CD4-positive, CD25-positive, alpha-beta regulatory T cell (primary cell): ENCODE measurements at places on chromosomes 5 and 9.
A peak's percentile ranks its signal among the peaks of the same experiment; 100 is the strongest.

DNA sequence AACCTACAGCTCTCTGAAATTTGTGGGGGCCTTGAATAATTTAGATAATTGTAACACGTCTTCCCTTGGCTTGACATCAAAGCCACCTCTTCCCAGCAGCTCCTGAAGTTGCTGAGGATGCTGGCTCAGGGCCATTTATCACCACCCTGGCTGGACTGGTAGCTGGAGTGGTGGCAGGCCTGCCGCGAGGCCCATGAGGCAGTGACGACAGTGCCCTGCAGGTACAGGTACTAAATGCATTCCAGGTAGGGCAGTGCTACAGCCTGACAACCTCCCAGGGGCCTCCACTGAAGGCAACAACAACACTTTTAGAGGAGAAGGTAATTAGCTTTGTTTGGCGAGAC is 270.2 kb upstream of the KLF4 start:
- H3K36me3 ChIP-seq, result no peaks in the 10 kb centered on the region
- H3K27ac ChIP-seq, result no peak overlapping the region
- H3K4me3 ChIP-seq, result no peak overlapping the region
- no peaks in the 10 kb centered on the region for H3K4me1 ChIP-seq
- no peaks in the 10 kb centered on the region for H3K27me3 ChIP-seq

DNA sequence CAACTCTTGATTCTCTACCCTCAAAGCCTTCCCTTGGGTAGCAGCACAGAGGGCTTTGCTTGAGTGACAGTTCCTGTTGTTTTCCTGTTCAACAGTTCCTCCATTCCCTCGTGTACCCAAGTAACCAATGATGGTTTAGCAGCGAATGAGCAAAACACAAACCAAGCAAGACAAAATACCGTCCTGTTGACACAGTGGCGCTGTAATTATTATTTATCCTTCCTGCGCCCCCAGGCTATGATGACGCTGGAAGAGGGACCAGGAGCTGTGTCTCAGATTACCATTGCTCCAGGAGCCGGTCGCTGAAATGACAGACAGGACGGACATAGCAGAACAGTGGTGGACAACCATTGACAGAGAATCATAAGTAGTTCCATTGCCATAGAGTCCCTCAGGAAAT is 154.8 kb downstream of the GADD45G start:
- no peak overlapping the region for H3K27ac ChIP-seq
- H3K27me3 ChIP-seq, result no peaks in the 10 kb centered on the region
- no peak for DNase-seq
- H3K36me3 ChIP-seq, result no peaks in the 10 kb centered on the region
- no peak overlapping the region for H3K4me3 ChIP-seq

DNA sequence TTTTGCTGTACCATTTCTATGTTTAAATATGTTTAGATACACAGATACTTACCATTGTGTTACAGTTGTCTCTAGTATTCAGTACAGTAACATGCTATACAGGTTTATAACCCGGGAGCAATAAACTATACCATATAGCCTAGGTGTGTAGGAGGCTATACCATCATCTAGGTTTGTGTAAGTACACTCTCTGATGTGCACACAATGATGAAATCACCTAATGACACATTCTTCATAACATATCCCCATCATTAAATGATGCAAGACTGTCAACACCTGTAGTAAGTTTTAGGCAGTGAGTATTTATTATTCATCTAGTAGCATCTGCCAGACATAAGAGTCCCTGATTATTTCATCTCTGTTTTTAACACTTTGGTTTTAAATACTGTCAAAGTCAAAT is 7.3 kb upstream of the DHFR start:
- no peaks in the 10 kb centered on the region for H3K27me3 ChIP-seq
- no peak for DNase-seq
- H3K4me3 ChIP-seq, result no peak overlapping the region
- no peaks in the 10 kb centered on the region for H3K4me1 ChIP-seq
- peaks cover 59% of the 10 kb centered on the region for H3K36me3 ChIP-seq

DNA sequence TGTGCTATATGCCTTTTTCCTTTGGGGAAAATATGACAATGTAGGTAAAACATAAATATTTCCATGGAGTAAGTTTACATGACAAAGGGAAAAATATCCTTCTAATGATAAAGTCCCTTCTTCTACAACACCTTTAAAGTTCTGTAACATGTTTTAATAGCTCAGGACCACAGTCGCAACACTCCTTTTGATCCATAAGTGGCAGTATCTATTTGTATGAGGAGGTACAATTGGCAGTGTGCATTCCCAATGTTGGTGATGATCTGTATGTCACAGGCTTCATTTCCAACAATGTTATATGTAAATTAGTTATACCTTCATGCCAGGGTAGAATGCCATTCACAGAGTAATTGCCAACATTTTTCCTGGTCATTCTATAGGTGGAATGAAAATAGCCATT is 127.1 kb upstream of the CCNH start:
- H3K36me3 ChIP-seq, result no peaks in the 10 kb centered on the region
- no peaks in the 10 kb centered on the region for H3K27me3 ChIP-seq
- no peak overlapping the region for H3K27ac ChIP-seq
- no peak for DNase-seq
- no peak overlapping the region for H3K4me3 ChIP-seq

DNA sequence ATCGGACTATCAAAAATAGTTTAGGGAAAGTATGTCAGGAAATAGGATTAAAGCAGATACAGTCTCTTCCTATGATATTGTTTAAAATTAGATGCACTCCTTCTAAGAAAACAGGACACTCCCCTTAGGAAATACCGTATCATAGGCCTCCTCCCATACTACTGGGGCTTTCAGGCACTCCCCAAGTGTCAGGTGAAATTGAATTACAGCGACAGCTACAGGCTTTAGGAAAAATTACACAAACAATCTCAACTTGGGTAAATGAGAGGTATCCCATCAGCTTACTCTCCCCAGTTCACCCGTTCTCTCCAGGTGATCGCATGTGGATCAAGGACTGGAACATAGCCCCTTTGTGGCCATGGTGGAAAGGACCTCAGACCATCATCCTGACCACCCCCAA is 110.4 kb upstream of the EPB41L4A start:
- H3K27ac ChIP-seq, result no peak overlapping the region
- no peaks in the 10 kb centered on the region for H3K27me3 ChIP-seq
- DNase-seq, result no peak
- H3K36me3 ChIP-seq, result no peaks in the 10 kb centered on the region
- no peaks in the 10 kb centered on the region for H3K4me1 ChIP-seq

DNA sequence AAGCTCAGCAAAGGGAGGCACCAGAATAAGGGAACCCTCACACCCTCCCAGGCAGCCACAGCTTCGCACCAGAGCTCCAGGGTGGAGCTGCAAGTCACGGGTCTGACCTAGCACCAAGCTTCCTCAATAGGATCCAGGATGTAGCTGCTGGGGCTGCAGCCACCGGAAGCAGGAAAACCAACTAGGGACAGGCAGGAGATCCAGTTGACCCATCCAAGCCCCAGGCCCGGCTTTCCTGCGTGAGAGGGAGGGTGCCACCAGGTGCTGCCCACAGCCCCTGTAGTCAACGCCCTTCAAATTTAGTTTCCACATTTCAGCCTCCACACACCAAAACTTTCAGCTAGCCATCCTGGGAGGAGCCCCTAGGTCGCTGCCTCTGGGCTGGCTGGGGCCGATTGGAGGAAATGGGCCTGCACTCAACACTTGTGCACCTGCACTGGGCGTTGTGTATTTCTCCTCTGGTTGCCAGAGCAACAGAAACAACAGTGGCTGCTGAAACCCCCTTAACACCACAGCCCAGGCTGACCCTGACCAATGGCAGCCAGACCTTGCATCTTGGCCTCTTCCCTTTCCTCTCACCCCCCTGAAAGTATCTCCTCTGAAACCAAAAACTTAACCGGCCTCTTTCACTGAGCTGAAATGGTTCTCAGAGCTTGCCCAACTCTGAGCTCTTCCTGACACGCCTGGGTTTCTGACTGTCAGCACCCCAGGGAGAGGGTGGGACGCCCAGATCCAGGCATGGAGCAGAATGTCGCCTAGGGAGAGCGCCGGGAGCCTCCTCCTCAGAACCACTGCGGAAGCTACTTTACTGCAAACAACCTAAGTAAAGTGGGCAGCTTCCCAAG is 226.5 kb upstream of the MAP3K1 start:
- H3K4me1 ChIP-seq, result peaks cover 45% of the 10 kb centered on the region
- H3K4me3 ChIP-seq, result peak overlapping the region; percentile 47
- H3K36me3 ChIP-seq, result no peaks in the 10 kb centered on the region
- H3K27ac ChIP-seq, result peak overlapping the region; percentile 86
- no peaks in the 10 kb centered on the region for H3K27me3 ChIP-seq
- peak; percentile 91 for DNase-seq

- H3K4me3 ChIP-seq, result peak overlapping the region; percentile 99
- H3K4me1 ChIP-seq, result peaks cover 75% of the 10 kb centered on the region
These were observed 1.2 kb downstream of the DUSP1 start for GRCh38 chr5:172769616-172770373.

- no peaks in the 10 kb centered on the region for H3K4me1 ChIP-seq
- H3K27me3 ChIP-seq, result no peaks in the 10 kb centered on the region
- no peak for DNase-seq
- no peak overlapping the region for H3K4me3 ChIP-seq
These were observed 22.6 kb downstream of the CLPTM1L start for GRCh38 chr5:1322036-1322900.

DNA sequence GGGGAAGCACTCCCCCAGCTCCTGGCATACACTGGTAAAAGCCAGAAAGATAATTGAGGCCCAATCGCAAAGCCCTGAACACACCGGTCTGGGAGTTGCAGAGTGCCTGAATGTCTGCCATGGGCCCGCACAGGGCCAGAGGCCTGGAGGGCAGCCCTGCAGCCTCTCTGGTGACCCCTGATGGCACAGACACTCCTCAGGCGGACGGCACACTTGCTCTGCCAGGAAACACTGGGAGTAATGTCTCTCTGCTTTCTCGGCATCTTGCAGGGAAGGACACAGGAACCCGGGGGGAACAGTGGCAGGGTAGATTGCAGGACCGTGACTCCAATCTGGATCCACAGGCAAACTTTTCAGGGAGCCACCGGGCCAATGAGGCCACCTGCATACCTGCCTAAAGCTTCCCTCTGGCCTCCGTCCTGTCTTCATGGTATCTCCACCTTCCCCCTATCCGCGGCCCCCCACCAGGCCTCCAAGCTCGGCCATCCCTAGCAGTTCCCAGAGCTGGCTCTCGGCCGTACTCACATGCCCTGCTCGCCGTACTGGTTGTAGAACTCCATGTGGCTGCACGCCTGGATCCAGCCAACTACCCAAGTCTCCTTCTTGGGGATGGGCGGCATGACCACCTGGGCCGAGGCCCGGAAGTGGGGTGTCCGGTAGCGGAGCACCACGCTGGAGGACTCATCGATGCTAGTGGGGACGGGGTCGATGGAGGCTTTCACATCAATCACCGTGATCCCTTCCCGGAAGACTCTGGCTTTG is 797 bp downstream of the FAM78A start:
- H3K27me3 ChIP-seq, result no peaks in the 10 kb centered on the region
- no peaks in the 10 kb centered on the region for H3K36me3 ChIP-seq

GRCh38 chr9:125464591-125465385 is 203.2 kb downstream of the GAPVD1 start:
- no peak overlapping the region for H3K4me3 ChIP-seq
- H3K36me3 ChIP-seq, result peaks cover 33% of the 10 kb centered on the region
- H3K4me1 ChIP-seq, result no peaks in the 10 kb centered on the region

GRCh38 chr5:74642543-74642863 is 2.0 kb upstream of the ENC1 start:
- peaks cover 27% of the 10 kb centered on the region for H3K4me1 ChIP-seq
- no peak for DNase-seq
- no peak overlapping the region for H3K4me3 ChIP-seq
- H3K27ac ChIP-seq, result no peak overlapping the region
